ENCODE measurements at places on chromosomes 6 and 20.

- no peaks in the 10 kb centered on the region for H3K4me1 ChIP-seq
- no peak overlapping the region for H3K4me3 ChIP-seq
- H3K36me3 ChIP-seq = no peaks in the 10 kb centered on the region
- H3K27me3 ChIP-seq = no peaks in the 10 kb centered on the region
These were observed 29.6 kb downstream of the NPEPL1 start for GRCh38 chr20:58721951-58722778.

DNA sequence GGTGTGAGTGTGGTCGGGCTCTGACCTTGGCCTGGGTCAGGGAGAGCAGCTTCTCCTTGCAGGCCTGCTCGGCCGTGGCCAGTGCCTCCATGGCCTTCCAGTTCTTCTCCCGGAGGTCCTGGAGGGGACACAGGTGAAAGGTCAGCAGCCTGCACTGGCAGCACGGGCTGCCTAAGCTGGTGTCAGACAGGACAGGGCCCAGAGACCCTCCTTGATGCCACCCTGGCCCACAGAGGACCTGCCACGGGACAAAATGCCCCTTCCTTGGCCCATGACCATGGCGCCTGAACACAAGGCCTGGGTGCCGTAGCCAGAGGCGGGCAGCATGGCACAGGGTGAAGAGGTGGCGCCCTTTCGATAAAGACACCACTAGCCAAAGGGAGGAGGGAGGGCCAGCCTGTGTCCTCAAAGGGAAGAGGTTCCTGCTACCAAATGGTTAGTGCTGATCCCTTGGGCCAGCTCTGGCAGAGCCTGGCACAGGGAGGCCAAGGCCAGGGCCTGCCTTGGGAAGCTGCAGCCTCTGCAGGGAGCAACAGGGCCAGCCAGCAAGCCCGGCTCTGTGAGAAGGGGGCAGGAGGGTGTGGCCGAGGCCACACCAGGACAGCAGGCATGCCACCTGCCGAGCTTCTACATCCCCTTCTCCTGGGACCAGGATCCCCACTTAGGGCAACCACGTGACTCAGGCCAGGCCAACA lies 54.8 kb downstream of the DSTN start:
- DNase-seq = no peak
- peaks cover 93% of the 10 kb centered on the region for H3K36me3 ChIP-seq
- no peak overlapping the region for H3K27ac ChIP-seq
- H3K4me1 ChIP-seq = no peaks in the 10 kb centered on the region
- H3K4me3 ChIP-seq = no peak overlapping the region

GRCh38 chr20:48826883-48827771 lies 672 bp downstream of the PREX1 start:
- no peak for DNase-seq
- peaks cover 32% of the 10 kb centered on the region for H3K4me1 ChIP-seq
- peak overlapping the region; percentile 73 for H3K27ac ChIP-seq
- peak overlapping the region; percentile 82 for H3K4me3 ChIP-seq
- H3K36me3 ChIP-seq = no peaks in the 10 kb centered on the region
- no peaks in the 10 kb centered on the region for H3K27me3 ChIP-seq

- H3K4me1 ChIP-seq = no peaks in the 10 kb centered on the region
- no peaks in the 10 kb centered on the region for H3K27me3 ChIP-seq
- H3K36me3 ChIP-seq = no peaks in the 10 kb centered on the region
- H3K27ac ChIP-seq = no peak overlapping the region
- H3K4me3 ChIP-seq = no peak overlapping the region
- no peak for DNase-seq
These were observed 737.0 kb upstream of the ADGRB3 start for GRCh38 chr6:67897998-67898607.

- no peak overlapping the region for H3K27ac ChIP-seq
- H3K4me3 ChIP-seq = no peak overlapping the region
- no peak for DNase-seq
- H3K27me3 ChIP-seq = no peaks in the 10 kb centered on the region
- no peaks in the 10 kb centered on the region for H3K4me1 ChIP-seq
These were observed 52.8 kb downstream of the FKBP5 start for GRCh38 chr6:35635601-35636597.

- H3K27ac ChIP-seq = no peak overlapping the region
- H3K4me3 ChIP-seq = no peak overlapping the region
- no peaks in the 10 kb centered on the region for H3K27me3 ChIP-seq
- H3K36me3 ChIP-seq = no peaks in the 10 kb centered on the region
- no peak for DNase-seq
These were observed 6.0 kb downstream of the AFDN start for GRCh38 chr6:167832497-167833395.

DNA sequence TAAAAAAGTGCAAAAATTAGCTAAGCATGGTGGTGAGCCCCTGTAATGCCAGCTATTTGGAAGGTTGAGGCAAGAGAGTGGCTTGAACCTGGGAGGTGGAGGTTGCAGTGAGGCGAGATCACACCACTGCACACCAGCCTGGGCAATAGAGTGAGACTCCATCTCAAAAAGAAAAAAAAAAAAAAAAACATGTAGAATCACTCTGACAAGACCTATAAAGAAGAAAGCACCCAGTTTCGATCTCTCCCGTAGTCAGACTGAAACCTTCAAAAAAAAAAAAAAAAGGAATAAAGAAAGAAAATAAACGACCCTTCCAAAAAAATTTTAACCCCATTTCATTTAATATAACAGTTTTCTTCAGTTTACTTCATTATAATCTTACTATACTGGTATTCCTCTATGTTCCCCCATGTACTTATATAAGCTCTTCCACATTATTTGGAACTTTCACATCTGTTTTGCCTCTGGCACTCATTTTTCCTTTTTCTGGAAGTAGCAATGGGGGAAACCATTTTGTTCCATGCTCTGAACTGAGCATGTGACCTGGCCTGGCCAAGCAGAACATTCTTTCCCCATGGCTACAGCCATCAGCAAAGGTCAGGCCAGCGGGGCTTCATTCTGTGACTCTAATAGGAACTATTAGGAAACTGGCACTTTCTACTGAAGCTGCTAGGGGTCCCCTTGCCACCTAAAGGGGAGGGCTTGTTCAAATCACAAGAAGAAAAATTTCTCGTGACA lies 9.6 kb downstream of the SLC18B1 start:
- H3K4me1 ChIP-seq = no peaks in the 10 kb centered on the region
- H3K27ac ChIP-seq = no peak overlapping the region
- no peak overlapping the region for H3K4me3 ChIP-seq
- H3K36me3 ChIP-seq = no peaks in the 10 kb centered on the region

DNA sequence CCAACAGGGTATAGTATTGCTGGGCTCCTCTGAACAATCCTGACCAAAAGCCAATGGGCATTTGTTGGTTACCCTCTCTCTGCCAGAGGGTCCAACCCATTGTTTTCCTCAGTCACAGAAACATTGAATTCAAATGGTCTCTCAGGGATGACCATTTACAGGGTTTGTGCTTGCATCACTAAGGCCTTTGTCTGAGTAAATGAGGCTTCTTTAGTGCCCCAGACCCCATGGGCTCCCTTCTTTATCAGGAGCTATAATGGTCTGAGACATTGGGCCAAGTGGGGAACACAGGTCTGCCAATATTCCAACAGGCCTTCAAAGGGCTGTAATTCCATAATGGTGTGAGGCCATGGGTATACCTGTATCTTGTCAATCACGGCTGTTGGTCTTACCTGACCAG lies 27.1 kb downstream of the GSTA2 start:
- H3K36me3 ChIP-seq = no peaks in the 10 kb centered on the region
- no peak overlapping the region for H3K27ac ChIP-seq
- no peaks in the 10 kb centered on the region for H3K4me1 ChIP-seq
- no peaks in the 10 kb centered on the region for H3K27me3 ChIP-seq

DNA sequence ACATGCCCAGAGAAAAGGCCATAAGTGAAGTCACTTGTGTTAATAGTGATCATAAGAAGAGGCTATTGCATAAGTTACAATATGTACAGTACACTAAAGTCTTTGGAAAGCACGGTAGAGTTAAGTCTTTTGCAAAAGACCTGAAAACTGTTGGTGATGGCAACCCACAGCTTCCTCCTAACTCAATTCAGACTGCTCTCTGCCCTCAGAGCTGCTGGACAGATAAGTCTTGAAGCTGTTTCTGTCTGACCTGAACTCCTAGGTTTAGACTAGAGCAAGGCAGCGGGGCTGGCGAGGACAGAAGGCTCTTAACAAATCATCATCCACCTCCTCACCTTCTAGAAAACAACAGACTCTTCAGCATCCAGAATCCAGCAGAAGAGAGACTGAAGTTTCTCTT lies 125.4 kb downstream of the CD24 start:
- H3K36me3 ChIP-seq = no peaks in the 10 kb centered on the region
- no peaks in the 10 kb centered on the region for H3K4me1 ChIP-seq
- H3K27ac ChIP-seq = no peak overlapping the region
- H3K27me3 ChIP-seq = no peaks in the 10 kb centered on the region

DNA sequence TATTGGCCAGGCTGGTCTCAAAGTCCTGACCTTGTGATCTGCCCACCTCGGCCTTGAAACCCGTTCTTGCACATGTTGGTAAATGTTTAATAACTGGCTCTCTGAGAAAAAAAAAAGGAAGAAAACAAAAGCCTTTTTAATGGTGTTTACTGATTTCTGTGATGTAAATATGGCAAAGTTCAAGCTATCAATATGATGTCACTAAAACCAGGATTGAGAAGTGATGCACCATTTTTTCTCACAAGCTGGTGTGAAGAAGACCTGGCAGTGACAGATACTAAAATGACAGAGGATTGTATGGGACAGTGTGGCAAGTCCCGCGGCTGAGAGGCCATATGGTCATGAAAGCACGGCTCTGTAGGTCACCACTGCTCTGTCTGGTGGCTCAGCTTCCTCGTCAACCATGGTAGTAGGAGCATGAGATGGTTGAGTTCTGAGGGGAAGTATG lies 196.3 kb upstream of the SUPT3H start:
- no peak overlapping the region for H3K27ac ChIP-seq
- H3K4me3 ChIP-seq = no peak overlapping the region
- no peaks in the 10 kb centered on the region for H3K36me3 ChIP-seq
- H3K27me3 ChIP-seq = no peaks in the 10 kb centered on the region
- DNase-seq = no peak

DNA sequence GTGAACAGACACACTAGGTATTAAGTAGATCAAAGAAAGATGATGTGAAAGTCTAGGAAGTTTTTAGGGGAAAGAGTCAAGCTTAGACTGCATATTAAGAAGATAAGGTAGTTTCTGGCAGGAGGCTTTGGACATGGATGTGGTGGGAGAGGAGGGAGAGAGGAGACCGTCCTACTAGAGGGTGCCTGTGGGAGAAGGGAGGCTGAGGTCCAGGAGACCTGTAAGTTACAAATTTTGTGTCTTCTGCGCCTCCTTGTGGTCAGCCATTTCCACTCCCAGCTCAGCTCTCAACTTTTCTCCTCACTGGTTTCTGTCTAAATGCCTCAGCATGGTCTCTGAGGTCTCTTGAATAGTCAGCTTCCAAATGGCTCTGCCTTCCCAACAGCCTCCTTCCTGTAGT lies 193.5 kb downstream of the UNC5CL start:
- H3K4me3 ChIP-seq = no peak overlapping the region
- no peaks in the 10 kb centered on the region for H3K27me3 ChIP-seq
- H3K4me1 ChIP-seq = no peaks in the 10 kb centered on the region
- no peak for DNase-seq
- no peak overlapping the region for H3K27ac ChIP-seq

- DNase-seq = no peak
- no peaks in the 10 kb centered on the region for H3K4me1 ChIP-seq
- no peak overlapping the region for H3K27ac ChIP-seq
- H3K4me3 ChIP-seq = no peak overlapping the region
- H3K36me3 ChIP-seq = no peaks in the 10 kb centered on the region
These were observed 24.7 kb upstream of the BLCAP start for GRCh38 chr20:37552415-37552814.

DNA sequence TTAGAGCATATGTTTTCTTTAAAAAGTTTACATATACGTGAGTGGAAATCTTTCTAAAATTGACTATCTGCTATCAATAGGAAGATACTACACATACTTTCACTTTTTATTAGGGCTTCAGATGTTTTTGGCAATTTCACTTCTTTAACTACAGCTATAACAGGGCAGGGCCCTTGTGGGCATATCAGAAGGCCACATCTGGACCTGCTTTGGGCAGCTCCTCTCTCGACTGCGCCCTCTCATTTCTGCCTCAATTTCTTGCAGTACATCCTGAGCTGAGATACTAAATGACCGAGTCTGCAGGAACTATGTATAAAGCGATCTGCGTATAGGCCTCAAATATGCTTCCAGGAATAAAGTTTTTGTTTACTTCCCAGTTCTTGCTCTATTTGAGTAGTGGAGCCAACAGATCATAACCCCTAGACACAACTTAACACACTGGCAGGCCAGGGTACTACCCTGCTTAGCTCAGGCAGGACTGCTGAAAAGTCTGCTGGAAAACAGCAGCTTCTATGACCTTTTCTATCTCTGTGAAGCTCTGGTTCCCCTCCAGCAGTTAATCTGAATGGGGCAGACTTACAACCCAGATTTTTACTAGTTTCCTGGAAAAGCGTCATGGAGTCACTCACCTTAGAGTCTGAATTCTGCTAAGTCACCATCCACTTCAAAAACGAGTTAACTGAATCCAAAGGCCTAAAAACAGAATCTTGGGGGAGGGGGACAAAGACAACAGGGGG lies 12.7 kb downstream of the GCLC start:
- DNase-seq = no peak
- no peaks in the 10 kb centered on the region for H3K36me3 ChIP-seq
- H3K4me3 ChIP-seq = no peak overlapping the region

DNA sequence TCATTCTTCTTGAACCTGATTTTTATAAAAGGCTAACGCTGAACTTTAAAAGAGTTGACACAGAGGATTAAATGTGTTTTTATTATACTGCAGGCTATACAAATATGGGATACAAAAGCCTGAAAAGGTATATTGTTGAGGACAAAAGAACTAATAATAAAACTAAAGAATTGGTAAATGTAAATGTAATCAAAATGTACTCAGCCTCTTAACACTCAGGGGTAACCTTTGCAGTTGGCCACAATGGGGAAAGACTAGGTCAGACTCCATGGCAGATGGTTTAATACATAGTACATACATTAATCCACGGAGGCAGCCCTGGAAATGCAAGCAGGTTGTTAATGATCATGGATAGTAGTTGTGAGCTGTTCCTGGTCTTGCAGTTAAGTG lies 57.5 kb downstream of the SOBP start:
- no peaks in the 10 kb centered on the region for H3K27me3 ChIP-seq
- DNase-seq = no peak
- peaks cover 5% of the 10 kb centered on the region for H3K36me3 ChIP-seq
- H3K4me3 ChIP-seq = no peak overlapping the region
- no peaks in the 10 kb centered on the region for H3K4me1 ChIP-seq
- no peak overlapping the region for H3K27ac ChIP-seq
